Anterior cingulate cortex (tissue), 58 donors: ENCODE measurements at places on chromosomes 4 and X.

- DNase-seq = no peak
Measured at GRCh38 chr4:38162240-38162784, 202.1 kb downstream of the PTTG2 start.

GRCh38 chr4:113739197-113739596, 22.3 kb downstream of the CAMK2D start:
- no peak for DNase-seq

DNA sequence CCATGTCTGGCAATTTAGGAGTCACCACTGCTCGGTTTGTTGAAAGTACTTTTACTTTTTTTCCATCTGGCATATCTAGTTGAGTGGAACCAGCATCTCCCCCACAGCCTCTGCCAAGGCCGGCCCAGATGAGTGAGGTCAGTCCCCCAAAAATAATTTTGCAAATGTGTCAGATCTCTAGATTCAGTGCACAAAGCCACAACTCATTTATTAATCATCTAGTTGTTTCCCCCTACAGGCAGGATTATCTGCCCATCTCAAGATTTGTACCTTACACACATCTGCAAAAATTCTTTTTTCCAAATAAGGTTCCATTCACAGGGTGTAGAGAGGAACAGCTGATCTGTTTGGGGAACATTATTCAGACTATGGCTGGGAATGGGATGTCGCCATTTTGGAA, 174.0 kb upstream of the MXRA5 start:
- no peak for DNase-seq

- DNase-seq = no peak
Measured at GRCh38 chr4:178233906-178234305, 791.7 kb upstream of the AGA start.

DNA sequence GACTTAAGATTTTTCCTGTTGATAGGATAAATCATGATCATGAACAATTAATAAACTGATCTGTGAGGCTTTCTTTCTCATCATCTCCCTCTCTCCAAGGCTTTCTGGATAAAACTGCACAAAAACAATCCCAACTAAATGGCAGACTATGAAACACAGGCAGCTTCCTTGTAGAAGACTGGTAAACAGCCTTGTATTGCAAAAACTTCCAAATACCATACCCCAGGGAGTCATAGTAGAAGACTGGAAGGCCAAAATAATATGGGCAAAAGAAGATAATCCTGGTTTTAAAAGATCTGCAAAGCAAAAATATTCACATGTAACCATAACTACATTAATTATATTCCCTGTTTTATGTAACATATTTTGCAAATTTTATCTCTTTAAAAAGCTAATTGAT, 113.0 kb downstream of the ANAPC10 start:
- DNase-seq = no peak

GRCh38 chrX:33190016-33190415, 21.3 kb downstream of the DMD start:
- no peak for DNase-seq

DNA sequence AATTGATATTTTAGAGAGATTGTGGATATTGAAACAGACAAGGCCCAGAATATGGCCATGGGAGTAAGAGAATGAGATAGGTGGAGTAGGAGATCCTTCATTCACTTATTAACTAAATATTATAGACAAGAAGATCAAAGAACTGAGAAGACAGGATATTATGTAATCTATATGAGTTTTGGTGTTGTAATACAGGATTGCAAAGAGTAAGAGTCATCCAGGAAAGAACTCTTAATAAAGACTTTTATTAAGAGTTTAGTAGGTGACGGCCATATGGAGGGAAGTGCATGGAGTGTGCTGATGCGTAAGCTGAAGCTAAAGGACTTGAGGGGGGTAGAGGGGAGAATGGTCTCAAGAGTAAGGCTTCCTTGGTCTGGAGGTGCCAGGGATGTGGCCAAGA, 153.7 kb downstream of the VEGFC start:
- no peak for DNase-seq

DNA sequence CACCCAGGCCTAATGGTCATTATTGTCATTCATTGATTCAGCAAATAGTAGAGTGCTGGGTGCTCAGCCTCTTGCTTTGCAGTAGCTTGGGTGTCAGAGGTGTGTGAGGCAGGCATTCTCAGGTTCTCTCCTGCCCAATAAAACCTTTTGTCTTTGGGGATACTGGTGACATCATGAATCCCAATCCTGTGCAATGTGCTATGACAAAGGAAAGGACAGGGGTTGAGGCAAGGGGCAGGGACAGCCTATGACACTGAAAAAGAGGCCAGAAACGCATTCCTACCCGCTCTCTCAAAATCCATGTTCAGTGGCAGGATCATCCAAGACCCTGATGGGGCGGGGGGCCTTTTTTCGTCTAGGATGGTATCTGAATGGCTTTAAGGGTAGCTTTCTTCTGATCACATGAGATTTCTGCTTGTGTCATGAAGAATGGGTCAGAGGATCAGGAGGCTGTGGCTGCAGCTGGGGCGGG, 1.5 kb upstream of the FAM193A start:
- DNase-seq = no peak

GRCh38 chrX:19718642-19719041, 168.8 kb downstream of the SH3KBP1 start:
- DNase-seq = no peak

DNA sequence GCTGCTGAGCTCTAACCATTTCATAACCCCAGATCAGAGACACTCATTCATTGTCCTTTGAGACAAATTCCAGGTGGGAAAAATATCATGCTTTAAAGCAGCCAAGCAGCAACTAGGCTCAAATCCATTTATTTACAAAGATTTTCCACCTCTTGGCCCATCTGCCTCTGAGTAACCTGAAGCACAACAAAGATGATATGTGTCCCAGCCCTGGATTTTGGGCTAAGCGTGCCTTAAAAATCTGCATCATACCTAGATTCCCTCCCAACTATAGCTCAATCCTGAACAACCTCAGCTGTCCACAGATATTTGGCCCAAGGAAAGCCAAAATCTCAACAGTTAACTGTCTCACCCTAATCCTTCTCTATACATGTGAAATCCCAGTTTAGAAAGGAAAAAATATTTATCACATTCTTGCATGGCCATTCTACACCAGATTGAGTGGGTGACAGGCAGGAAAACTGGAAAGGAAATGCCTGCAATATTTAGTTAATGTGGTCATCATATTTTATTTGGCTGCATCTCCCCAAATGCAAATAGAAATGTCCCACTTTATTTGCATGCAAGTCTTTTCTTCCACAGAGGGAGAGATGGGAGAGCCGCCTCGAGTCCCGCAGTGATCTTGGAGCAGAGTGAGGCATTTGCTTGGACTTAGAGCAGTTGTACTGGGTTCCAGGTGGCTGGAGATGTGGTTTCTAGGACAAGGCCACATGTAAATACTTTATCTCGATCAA, 146.4 kb upstream of the EOLA2 start:
- no peak for DNase-seq

- no peak for DNase-seq
Measured at GRCh38 chrX:51151734-51152133, 180.9 kb upstream of the NUDT10 start.

- no peak for DNase-seq
Measured at GRCh38 chrX:47815901-47816845, 20.5 kb upstream of the ZNF81 start.

GRCh38 chrX:108064001-108064400, 19.1 kb downstream of the VSIG1 start:
- DNase-seq = no peak

- no peak for DNase-seq
Measured at GRCh38 chr4:82567444-82567843, 5.7 kb upstream of the TMEM150C start.

DNA sequence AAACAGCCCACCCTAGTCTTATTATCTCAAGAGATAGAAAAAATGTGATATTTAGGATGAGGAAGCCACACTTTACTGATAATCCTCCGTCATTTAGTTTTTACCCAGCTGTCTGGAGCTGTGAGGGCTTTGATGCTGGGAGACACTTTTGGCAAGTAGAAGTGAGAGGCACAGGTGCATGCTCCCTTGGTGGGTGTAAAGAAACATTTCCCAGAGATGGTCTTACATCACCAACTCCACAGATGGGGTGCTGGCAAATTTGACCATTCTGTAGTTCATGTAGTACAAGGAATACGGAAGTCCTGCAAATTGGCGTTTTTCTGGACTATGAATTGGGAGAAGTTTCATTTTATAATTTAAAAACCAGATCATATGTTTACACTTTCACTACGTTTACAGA, 28.5 kb downstream of the TRIM61 start:
- DNase-seq = no peak

DNA sequence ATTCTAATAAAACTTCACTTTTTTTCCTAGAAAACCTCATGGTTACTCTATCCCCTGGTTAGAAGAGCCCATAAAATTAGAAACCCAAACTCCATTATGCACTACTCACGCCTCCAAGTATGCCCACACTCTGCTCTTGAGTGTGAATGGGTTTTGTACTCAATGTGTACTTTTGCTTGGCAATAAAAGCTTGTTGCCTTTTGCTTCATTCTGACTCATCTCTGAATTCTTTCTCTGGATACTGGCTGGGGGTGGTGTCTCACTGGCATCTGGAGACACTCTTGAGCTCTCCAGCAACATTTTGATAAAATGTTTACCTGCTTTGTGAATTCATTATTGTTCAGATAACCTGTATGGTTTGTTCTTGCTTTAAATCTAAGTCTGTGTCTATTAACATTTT, 963.3 kb downstream of the TRAM1L1 start:
- DNase-seq = no peak

DNA sequence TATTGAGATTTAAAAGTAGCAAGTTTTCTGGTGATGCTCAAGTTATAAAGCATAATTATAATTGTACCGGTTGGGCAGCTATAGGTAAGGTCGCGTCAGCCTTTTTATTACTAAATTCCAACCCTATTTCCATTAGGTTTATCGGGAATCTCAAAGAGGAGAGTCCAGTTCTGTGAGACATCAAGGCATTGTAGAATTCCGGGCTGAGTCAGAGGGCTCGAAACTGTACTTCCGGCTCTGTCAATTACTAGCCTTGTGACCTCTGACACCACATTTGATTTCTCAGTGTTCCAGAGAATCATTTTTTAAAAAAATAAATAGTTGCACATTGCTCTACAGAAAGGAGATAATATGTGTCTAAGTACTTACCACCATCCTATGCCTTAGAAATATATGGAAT, 4.3 kb downstream of the IL1RAPL1 start:
- no peak for DNase-seq

DNA sequence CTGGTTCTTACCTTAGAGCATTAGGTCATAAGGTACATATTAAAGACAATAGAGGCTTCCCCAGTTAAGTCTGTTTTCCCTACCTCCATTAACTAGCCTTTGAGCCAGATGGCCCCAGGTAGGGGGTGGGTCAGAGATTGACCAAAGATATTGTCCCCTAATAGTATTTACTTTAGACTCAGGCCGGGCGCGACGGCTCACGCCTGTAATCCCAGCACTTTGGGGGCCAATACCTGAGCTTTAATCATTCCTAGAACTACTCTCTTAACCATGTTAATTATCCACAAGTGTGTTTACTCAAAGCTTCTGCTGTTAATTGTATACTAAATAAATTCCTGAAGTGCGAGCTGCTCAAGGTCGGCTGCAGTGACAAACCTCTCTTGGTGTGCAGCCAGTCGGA, 28.0 kb upstream of the AMBN start:
- DNase-seq = no peak

DNA sequence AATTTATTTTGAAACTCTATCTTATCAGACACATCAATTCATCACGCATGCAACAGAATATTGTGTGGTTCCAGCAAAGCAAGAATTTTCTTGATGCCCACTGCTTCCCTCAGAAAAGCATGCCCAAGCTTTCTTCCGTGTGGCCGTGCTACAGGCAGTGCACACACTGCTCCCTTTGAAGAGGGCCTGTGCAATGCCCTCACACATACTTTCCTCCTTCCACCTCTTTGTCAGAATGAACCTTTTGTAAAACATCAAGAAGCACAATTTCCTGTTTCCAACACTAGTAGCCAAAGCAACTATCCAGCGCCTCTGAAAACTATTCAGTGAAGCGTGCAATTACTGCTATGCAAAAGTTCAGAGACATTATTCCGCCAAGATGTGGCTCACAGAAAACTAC, 201.7 kb downstream of the NLGN4X start:
- DNase-seq = peak; percentile 0

GRCh38 chr4:110625576-110626257, 2.8 kb upstream of the PITX2 start:
- no peak for DNase-seq

GRCh38 chr4:48375651-48376304, 34.4 kb downstream of the SLAIN2 start:
- DNase-seq = no peak

- no peak for DNase-seq
Measured at GRCh38 chrX:13759152-13759718, 24.7 kb downstream of the OFD1 start.

GRCh38 chrX:134633832-134634231, 24.4 kb downstream of the PLAC1 start:
- DNase-seq = no peak

DNA sequence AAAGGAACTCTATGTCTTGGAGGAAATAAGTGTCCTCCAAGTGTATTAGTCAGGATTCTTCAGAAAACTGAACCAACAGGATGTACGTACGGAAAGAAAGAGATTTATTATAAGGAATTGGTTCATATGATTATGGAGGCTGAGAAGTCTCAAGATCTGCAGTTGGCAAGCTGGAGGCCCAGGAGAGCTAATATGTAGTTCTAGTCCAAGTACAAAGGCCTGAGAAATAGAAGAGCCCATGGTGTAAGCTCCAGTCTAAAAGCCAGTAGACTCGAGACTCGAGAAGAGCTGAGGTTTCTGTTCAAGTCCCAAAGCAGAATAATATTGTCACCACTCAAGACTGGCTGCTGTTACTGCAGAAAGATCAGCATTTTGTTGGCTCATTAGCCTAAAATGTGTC, 65.3 kb upstream of the EFNB1 start:
- no peak for DNase-seq

- DNase-seq = no peak
Measured at GRCh38 chr4:76470532-76470931, 35.5 kb downstream of the SHROOM3 start.

- DNase-seq = no peak
Measured at GRCh38 chr4:55138367-55138766, 13.0 kb upstream of the KDR start.

GRCh38 chr4:161237495-161237894, 926.3 kb downstream of the FSTL5 start:
- no peak for DNase-seq

DNA sequence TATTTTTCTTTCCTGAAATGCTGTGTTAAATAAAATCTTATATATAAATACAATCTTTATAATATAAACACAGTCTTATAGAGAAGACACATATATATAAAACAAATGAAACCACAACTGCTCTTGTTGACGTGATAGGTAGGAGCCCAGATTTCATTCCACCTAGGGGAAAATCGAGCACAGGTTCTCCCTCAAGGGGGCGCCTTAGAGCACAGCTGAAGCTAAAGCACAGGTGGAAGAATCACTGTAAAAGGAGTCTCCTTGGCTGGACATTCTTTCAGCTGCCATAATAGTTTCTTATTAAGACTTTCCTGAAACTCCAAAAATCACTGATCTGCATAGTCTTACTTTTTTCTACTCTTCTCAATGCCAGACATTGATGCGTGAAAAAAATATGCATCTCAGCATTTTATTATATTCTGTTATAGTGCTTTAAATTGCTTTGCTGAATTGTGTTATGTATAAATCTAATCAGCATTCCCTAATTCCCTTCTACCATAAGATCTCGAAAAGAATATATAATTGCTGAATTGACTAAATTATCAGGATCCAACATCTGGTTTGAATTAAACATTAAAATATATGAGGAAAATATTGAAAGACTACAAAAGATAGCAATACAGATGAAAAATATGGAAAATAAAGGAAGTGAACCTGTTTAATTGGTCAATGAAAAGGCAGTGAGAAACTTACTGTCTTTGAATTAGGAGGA, 25.5 kb upstream of the RXFP1 start:
- DNase-seq = no peak
